ENCODE measurements at places on chromosomes 7 and 10. TPM values are rescaled to one million over a fixed set of nuclear protein-coding genes. Genes with fewer than 3 reads are reported as not detected.

- DNase-seq, result no peak
Measured at GRCh38 chr7:29230871-29231345, 36.3 kb downstream of the CHN2 start.

DNA sequence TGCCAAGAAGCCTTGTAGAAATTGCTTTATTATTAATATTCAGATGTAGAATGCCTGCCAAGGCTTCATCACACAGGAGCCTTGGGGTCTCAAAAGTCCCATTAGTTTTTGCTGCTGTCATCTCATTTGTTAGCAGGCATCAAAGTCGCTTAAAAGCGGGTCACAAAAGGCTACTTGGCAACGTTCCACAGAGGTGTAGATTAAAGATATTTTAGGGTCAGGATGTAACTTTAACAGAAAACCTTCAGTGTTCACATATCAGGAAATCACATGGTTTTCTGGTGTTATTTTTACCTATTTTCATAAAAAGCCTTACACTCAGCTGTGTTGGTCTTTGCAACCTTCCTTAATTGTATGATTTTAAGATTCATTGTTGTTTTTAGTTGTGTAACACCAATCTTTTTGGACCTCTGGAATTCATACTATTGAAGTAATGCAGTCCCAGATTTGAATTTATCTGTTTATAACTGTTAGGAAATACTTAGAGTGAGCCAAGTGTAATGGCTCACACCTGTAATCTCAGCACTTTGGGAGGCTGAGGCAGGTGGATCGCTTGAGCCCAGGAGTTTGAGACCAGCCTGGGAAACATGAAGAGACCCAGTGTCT lies 65.3 kb downstream of the TET1 start:
- DNase-seq, result no peak

Gene HSPA12A
- total RNA-seq, result 16.5 TPM

Gene LIPJ
- not detected for total RNA-seq

Gene GLI3
- total RNA-seq, result 9.8 TPM

Gene DDX50
- 30.9 TPM for total RNA-seq
